CD8-positive, alpha-beta memory T cell (primary cell): ENCODE measurements at places on chromosomes 7 and 10.

GRCh38 chr7:110877016-110877415 is 213.9 kb upstream of the LRRN3 start:
- no peak for DNase-seq

DNA sequence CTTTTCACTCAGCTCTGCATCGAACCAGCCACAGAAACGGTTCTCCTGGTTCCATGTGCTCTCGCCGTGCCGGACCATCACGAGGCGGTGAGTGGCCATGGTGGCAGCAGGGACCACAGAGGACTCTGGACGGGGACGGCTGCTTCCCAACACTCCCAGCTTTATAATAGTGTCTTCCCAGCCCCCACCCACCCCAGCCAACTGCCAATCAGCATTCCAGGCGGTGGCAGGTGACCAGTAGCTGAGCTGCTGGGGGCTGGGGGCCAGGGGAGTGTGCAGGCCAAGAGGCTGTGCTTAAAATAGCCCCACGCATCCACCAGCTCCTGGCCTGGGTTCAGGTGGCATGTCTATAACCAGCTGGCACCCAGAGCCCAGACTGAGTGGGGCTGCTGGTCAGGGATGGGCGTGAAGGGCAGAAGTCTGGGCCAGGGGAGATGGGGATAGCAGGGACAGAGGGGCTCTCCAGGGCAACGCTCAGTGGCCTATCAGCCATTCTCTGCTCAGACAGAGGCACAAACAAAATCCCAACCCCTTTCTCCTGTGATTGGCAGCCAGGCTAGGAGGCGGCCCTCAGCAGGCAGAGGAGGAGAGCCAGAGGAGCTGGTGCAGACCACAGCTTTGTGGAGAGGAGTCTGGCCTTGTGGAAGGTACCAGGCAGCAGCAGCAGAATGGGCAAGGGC is at the start of gene PGAM2:
Gene PGAM2 (minus strand): TSS at position 137 of the 680 bp plus-strand sequence. CDS start 38 bp downstream, at position 99.
- DNase-seq = no peak

- no peak for DNase-seq
Observed at GRCh38 chr10:2026936-2027335, 289.6 kb upstream of the ADARB2 start.

GRCh38 chr7:150400008-150400787 is 21.1 kb downstream of the ZNF775 start:
- no peak for DNase-seq

- no peak for DNase-seq
Observed at GRCh38 chr10:30883751-30884150, 147.9 kb downstream of the ZNF438 start.

DNA sequence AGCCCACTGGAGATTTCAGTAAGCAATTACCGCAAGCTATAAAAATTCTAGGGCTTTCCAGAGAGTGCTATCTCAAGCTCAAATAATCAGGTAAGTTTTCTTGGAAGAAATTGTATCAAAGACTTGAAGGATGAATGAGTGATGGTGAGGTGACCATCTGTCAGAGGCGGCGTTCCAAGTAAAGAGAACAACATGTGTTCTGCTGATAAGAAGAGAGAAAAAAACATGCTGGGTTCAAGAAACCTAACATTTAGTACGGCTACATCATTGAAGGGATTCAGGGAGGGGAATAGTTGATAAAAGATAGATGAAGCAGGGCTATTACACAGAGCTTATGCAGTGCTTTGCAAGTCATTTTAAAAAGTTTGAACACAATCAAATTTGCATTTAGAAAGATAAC is 100.7 kb downstream of the GNAI1 start:
- no peak for DNase-seq

DNA sequence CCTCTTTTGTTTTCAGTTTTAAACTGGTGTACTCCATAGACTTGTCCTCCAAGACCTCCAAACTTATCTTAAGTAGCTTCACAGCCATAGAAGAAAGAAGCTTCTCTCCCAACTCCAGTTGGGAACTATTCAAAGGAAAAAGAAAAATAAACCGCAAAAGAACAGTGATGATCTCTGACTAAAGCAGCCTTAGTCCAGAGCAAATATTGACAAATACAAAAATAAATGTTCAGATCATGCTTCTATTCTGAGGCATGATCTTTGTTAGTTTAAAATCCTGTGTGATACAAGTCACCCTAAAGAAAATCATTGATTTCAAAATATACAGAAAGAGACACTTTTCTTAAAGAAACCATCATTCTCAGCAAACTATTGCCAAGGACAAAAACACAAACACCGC is 373.0 kb upstream of the SMIM30 start:
- no peak for DNase-seq

GRCh38 chr10:60589376-60589775 is 188.9 kb upstream of the CDK1 start:
- DNase-seq = no peak

DNA sequence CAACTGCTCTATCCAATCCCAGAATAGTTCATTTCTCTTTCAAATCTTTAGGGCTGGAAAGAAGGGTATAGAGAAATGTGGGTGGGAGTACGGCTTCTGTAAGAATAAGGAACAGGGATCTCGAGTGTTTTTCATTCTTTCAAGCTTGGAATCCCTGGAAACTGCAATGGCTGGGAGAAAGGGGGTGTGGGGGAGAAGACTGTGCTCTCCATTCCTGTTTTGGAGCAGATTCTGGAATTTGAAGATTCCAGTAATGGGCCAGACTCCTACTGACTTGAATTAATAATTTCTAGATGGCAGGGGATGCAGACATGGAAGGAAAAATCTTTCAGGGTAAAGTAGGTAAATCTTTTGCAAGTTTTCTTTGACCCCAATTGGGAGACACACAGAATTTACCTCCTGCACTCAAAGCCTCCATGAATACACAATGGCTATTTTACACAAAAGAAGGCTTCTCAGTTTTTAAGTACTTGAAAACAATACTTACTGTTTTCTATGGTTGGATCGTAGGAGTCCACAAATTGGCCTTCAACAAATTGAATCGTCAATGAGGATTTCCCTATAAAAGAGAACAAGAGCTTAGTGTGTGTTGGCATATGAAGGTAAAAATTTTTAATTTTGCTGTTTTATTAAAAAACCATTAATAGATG is 29.1 kb downstream of the RHEB start:
- DNase-seq = no peak

DNA sequence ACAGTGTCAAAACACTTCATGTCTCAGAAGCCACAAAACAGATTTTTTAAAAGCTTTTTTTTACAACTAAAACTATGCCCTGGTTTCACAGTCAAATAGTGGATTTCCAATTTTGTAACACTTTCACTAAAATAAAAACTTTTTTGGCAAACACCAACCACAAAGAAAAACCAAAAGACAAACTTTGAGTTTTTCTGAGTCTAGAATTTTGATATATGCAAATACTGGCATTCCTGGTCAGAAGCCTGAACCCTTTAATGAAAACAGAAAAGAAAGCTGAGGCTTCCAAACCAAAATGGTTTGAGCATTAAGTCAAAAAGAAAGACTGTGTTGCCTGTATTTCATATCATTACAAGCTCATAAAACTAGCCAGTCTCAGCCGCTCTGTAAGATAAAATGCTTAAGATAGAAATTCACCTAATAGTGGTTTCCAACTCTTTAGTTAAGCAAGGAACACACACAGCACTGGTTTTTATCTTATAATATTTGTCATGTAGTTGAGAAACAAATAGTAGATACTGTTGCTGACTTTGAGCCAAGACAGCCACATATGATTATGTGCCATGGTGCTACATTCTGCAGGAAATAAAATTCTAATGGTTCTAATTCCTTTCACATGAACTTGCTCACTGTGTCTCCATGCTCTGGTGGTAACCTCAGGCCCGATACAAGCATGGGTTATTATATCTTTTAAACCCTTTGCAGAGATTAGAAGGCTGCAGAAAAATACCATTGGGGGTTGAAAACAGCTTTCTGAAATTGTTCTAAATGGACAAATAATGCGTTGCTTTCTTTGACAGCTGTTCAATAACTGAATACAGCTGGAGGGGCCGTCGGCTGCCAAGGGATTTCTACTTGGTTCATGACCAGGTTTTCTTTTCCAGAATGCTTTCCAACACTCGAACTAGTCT is 49.4 kb downstream of the FAM171A1 start:
- no peak for DNase-seq

- DNase-seq = no peak
Observed at GRCh38 chr10:98106531-98106930, 27.9 kb upstream of the R3HCC1L start.

DNA sequence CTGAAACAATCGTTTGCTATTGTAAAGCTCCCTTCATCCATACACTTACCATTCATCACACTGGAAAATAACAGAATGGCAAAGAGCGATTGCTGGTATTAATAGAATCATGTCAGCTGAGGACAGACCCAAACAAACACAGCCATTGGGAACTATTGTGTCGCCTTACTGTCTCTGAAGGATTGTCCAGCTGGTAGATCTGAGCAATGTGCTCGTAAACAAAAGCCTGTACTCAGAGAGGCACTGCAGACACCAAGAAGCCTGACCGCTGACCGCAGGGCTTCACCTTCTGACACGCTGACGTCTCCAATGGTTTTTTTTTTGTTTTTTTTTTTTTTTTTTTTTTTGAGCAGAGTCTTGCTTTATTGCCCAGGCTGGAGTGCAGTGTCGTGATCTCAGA is 151.0 kb upstream of the FRMD4A start:
- no peak for DNase-seq

- DNase-seq = peak; percentile 14
Observed at GRCh38 chr10:92747600-92747999, 57.8 kb downstream of the HHEX start.

DNA sequence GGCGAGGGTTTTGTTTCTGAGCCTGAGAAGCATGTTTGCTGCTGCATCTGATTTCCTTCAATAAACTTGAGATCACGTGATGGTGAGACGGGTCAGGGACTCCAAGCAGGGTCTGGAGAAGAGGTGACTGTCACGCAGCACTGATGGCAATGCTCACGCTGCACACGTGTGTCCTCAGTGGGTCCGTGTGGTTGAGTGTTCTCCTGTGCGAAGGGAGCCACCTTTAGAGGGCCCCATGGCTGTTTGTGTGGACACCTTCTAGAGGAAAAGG is 100.4 kb downstream of the WDR37 start:
- DNase-seq = no peak

DNA sequence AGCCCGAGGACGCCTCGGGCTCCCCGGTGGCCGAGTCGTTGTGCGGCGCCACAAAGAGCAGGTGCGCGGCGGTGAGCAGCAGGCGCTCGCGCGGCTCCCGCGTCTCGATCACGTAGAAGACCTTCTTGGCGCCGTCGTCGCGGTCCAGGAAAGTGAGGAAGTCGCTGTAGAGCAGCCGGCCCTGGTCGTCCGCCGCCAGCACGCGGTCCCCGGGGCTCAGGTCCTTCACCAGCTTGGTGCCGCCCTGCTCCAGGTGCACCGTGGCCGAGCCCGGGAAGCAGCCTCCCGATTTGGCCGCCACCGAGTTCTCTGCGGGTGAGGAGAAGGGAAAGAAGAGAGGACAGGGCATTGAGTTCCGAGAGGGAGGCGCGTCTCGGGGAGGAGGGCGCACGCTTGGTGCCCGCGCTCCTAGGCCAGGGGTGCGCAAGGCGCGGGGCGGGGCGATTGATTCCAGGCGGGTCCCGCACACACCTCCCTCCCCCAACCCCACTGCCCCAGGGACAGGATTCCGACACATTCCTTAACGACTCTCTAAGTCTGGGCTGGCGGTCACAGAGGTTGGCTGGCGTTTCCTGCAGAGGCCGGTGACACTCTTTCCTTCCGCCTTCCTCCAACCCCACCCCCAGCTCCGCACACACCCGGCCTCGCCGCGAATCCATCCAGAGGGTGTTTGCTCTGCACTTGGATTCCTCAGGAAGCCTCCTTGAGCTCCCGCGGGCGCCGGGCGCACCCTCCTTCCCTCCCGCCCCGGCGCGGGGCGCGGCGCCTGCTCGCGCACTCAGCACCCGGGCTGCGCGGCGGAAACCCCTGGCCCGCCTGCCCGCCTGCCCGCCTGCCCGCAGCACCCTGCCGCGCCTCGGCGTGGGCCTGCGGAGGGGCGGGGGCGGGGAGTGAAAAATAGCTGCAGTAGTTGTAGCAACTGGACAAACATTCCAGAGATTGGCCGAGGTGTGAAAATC is 8.6 kb downstream of the SHH start:
- no peak for DNase-seq

- DNase-seq = no peak
Observed at GRCh38 chr7:94394437-94395140, at the start of gene COL1A2. COL1A2 (plus strand) TSS chr7:94394895; CDS start chr7:94395032, 137 bp downstream.
